ENCODE measurements at places on chromosomes 7 and 10. TPM values are rescaled to one million over a fixed set of nuclear protein-coding genes. Genes with fewer than 3 reads are reported as not detected.

DNA sequence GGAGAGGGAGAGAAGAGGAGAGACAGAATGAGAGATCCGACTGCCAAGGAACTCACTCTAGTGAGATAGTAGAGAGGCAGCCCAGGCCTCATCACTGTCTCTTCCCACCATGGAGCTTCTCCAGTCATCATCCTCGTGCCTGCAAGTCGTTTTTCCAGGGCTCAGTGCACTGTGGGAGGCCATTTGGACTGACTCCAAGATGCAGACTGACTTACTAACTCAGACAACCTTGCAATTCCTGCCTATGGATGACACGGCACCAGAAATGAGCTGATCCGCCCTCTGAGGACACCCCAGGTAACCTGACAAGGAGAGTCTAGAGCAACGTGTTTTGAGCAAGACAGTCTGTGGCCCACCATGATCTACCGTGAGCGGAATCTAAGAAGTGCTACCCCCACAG is 154.9 kb downstream of the GLI3 start:
- DNase-seq, result peak; percentile 58

GRCh38 chr7:135180122-135180521 is 9.6 kb upstream of the CYREN start:
- no peak for DNase-seq

- peak; percentile 48 for DNase-seq
Observed at GRCh38 chr7:5780801-5781496, 514 bp downstream of the RNF216 start.

DNA sequence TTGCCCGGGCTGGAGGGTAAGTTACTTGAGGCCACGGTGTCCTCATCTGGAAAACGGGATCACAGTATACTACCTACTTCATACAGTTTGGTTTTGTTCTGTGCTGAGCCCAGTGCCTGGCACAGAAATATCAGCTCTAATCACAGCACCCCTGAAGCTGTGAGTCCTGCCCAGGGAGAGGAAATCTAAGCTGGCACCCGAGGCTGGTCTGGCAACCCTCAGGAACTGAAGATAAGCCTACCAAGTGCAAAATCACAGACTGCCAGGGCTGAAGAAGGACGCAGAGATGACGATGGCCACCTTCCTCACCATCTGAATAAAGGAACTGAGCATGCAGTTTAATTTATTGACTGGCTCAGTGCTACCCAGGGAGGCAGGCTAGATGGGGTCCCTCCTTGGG is 7.7 kb upstream of the TMEM120A start:
- DNase-seq, result no peak

- no peak for DNase-seq
Observed at GRCh38 chr7:2201686-2202360, 30.9 kb downstream of the MAD1L1 start.

The STAG3 gene
- 8.3 TPM for total RNA-seq

The BAMBI gene
- total RNA-seq, result 23.7 TPM

The TLL2 gene
- total RNA-seq, result not detected

Measured in M059J (cell line).